T-helper 22 cell (primary cell): ENCODE measurements at places on chromosomes 12 and 14.

DNA sequence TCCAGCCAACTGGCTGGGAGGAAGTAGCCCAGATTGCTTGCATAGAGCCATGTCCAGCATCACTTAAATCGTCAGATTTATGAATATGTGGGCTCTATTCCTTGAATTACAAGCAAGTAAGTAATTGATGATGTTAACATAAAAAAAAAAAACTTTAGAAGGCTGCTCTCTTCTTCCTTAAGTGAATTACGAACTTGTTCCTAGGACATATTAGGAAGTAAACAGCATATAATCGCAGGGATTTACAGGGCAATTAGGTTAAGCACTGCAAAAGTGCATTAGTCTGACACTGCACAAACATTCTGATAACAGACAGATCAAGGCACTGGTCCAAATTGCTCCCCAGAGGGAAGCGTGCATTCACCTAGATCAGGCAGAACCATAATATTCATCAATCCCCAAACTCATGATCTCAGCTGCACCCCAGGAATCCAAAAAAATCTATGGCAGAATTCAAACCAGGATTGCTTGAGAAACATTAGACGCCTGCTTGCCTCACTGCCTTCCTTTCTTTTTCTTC is 293.2 kb downstream of the TMEM132D start:
- DNase-seq, result no peak

DNA sequence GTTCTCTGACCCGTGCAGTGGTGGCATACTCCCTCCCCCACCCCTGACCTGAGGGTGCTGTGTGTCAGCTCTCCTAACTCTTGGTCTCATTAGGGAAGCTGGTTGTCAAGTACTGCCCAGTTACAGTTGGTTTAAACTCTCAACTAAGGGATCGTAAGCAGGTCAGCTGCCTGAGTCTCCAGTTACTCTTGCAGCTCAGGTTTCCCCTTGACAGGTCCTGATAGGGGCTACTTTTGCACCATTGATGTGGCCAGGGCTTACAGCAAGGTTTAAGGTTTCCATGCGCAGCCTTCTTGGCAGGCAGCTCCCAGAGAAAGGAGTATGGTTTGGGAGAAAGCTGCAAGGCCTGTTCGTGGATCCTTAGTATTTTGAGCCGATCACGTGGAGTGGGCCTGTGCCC is 74.5 kb downstream of the ETV6 start:
- DNase-seq, result no peak

DNA sequence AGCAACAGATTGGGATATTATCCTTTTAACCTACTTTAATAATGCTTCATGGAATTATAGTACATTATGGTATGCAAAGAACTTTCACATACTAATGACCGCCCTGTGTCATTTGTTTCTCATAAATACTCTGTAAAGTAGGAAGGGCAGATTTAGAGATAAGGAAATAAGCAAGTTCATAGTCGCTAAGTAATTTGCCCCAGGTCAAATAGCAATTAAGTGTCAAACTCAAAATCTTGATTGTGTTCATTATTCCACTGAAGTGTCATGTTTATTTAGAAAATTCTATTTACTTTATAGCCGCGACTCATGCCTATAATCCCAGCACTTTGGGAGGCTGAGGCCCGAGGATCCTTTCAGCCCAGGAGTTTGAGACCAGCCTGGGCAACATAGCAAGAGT is 98.7 kb upstream of the ATF1 start:
- no peak for DNase-seq

GRCh38 chr14:72064501-72064900 is 132.3 kb downstream of the RGS6 start:
- no peak for DNase-seq

GRCh38 chr14:38205949-38206665 is 1.6 kb upstream of the SSTR1 start:
- DNase-seq, result no peak

GRCh38 chr14:20690848-20691640 is 2.5 kb downstream of the ANG start:
- DNase-seq, result peak; percentile 4

DNA sequence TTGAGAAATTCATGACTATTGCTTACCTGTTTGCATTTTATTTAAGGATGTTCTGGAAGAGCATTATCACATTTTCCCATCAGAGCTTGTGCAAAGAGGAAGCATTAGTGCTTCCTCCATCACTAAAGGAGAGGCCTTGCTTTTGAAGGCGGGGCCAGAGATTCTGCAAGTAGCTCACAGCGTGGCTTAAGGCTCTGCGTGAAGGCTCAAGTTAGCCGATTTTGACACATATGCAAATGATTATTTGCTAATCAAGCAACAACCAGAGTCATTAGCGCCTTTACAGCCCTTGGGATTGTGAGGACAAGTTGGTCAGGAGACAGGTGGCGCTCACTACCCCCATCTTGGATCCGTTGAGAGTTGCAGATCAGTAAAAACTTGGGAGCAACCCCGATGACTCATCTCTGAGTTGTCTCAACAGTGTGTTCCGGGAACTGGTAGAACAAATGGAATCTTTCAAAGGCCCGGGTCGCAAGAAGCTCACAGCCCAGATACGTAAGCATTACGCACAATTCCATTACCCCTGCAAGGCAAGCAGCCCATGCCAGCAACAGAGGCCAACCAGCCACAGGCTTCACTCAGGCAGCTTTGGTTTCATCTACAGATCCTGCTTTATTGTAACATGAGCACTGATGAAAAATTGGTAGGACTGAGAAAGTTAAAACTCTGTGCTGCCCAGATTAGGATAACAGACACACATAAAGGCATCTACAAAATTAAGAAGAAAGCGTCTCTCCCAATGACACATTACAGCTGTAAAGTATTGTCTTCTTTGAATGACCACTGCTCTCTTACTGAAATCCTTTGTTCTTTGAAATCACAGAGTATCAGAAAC is 34.9 kb upstream of the SPTSSA start:
- DNase-seq, result no peak

DNA sequence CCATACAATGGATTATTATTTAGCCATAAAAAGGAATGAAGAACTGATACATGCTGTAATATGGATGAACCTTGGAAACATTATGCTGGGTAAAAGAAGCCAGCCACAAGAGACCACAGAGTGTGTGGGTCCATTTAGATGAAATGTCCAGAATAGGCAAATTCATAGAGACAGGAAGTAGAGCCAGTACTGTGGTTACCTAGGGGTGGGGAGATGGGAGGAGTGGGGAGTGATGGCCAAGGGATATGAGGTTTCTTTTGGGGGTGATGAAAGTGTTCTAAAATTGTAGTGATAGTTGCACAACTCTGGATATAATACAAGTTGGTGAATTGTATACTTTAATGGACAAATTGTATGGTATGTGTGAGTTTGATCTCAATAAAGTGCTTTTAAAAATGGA is 18.6 kb downstream of the JDP2 start:
- DNase-seq, result no peak

GRCh38 chr12:116346741-116347140 is 69.2 kb upstream of the MED13L start:
- DNase-seq, result no peak

DNA sequence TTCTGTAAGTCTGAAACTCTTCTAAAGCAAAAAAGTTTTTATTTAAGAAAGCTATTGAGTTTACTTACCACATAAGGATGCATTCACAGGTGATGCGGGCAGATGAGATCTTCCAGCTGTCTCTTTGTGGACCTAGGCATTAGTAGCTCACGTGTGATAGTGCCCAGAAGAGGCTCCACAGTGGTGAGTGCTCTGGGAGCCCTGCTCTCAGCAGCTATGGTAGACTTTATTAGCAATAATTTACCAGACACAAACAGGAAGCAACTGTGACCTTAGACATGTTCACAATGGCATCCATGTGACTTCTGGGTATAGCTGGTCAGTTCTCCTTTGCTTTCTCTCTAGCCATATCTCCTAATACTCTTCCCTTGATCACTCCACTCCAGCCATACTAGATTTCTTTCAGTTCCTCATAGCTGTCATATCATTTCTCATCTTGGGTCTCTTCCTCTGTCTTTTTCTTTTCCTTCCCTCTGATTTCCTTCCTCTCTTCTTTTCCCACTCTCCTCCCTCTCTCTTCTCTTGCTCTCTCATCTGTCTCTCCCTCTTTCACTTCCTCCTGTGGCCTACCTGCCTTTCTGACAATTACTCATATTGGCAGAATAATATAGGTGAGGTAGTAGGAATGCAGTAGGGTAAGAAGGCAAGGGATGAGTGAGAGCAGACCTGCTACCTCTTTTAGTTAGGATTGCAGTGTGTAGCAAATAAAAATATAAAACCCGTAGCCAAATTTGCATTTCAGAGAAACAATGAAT is 75.2 kb upstream of the SCAF11 start:
- no peak for DNase-seq

- no peak for DNase-seq
Observed at GRCh38 chr12:87783467-87783866, 245.7 kb downstream of the C12orf50 start.

DNA sequence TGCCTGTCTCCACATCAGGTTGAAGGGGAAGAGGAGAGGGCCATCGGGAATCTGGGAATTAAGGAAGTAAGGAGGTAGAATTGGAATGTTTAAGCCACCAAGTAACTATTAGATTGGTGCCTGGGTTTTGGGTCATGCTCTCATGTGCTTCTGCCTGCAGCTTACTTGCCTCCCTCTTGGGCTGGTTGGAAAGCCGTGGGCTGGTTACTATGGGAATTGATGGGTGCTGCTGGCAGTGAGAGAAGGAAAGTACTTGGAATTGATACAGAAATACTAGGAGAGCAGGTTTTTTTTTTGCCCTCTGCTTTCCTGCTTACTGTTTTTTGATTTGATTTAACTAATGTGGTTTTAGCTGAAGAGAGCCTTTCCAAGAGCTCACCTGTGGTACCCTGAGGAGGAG is 493.5 kb upstream of the RGS6 start:
- no peak for DNase-seq

GRCh38 chr14:60904381-60904780 is 76.5 kb downstream of the TRMT5 start:
- no peak for DNase-seq

- DNase-seq, result no peak
Observed at GRCh38 chr14:93999573-93999972, 2.5 kb downstream of the CCDC197 start.

DNA sequence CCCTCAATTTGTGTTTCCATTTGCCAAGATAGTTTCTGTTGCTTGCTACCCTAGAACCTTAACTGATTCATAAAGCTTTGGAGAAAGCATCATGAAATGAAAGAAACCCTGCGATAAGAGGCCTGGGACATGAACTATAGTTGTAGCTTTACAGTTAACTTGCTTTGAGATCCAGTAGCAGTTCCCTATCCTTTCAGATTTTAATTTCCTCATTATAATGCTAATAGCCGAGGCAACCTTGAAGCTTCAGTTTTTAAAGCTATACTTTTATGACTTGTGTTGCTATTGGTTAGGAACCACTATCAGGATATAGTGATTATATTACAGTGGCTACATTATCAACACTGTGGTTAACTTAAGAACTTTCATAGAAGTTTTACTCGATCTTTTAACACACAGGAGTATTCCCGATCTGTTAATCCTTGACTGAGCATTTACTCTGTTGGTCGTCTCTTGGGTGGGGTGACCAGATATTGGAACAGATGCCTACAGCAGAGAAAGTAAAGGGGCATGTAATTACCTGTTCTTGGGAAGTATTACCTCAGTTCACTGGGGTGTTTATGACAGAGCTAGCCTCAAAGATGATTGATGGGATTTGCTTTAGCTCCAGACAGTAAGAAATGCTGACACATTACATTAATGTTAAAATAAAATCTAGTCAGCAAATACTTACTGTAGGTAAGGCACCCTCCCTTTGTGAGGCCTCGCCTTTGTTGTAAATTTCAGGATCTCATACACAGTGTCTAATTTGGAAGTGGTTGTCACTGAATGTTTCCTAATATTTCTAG is 86.2 kb upstream of the CSRP2 start:
- DNase-seq, result no peak

DNA sequence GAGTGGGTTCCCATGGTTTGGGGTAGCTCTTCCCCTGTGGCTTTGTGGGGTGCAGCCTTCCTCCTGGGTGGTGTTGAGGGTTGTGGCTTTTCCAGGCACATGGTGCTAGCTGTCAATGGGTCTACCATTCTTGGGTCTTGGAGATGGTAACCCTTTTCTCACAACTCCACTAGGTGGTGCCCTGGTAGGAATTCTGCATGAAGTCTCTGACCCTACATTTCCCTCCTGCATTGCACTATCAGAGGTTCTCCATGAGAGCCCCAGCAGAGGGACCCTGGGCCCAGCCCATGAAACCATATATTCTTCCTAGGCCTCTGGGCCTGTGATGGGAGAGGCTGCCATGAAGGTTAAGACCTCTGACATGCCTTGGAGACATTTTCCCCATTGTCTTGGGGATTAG is 1093.3 kb downstream of the SLC16A7 start:
- DNase-seq, result no peak

DNA sequence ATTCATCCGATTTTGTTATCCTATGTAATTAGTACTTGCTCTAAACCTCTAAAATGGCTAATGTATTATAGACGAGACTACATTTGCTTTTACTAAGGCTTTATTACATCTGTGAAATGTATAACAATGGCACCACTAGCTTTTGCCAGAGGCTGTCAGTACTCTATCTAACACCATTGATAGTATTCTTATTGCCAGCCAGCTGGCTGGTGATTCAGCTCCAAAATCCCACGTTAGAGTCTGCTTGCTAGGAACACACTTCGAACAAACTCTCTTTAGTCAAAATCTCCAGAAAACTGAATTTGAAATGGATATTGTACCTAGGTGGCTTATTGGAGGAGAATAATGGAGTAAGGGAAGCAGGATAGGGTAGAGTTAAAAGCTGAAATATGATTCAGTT is 839.2 kb downstream of the SLC6A15 start:
- no peak for DNase-seq

DNA sequence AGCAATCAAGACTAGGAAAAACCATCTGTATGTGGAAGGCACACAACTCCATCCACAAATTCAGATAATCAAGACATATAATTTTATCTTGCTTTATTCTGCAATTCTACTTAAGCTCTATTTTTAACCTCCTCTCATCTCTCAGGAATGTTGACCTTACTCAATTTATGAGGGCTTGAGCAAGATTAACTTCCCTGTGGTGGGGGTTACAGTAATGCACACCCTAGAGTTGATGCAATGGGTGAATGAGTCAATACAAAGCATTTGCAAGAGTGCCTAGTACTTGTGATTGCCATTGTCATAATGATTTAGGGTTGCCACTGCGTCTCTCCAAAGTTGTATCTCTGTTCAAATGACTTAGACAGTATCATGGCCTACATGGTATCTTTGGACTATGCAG is 1598.4 kb upstream of the TMEM132C start:
- no peak for DNase-seq

- DNase-seq, result no peak
Observed at GRCh38 chr14:95300002-95300696, 19.6 kb downstream of the CLMN start.

DNA sequence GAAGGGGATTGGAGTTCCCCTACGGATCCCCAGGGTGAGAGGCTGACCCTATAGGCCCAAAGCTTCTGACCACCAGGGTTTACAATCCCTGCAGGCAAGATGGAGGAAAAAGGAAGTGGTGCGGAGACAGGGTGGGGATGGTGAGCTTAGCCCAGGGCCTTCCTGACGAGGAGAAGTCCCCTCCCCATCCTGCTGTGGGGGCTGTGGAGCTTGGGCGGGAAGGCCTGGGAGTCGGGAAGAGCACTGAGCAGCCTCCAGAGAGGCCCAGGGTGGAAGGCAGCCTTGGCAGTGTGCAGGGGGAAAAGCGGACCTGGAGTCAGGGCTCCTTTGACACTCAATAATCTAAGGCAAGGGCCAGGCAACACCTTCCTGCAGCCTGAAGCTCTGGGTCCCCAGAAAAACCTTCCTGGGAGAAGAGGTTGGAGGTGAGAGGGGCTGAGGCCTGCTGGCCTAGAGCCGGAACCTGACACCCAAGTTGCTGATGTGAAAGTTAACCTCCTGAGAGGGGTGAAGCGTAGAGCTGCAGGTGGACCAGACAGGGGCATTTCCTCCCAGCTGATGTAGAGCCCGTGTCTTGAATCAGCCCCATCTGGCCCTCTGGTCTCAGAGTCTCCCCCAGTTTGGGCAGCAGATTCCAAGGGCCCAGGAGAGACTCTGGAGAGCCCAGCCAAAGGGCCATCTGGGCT is 6.0 kb downstream of the HDAC7 start:
- no peak for DNase-seq
